ENCODE measurements at places on chromosomes 1 and 21. TPM values are rescaled to one million over a fixed set of nuclear protein-coding genes. Genes with fewer than 3 reads are reported as not detected.

- H3K4me1 ChIP-seq: peaks cover 13% of the 10 kb centered on the region
- H3K4me3 ChIP-seq: no peak overlapping the region
- no peaks in the 10 kb centered on the region for H3K36me3 ChIP-seq
- H3K27ac ChIP-seq: no peak overlapping the region
- no peak for DNase-seq
These were observed 29.5 kb upstream of the SLC44A3 start for GRCh38 chr1:94790670-94791069.

DNA sequence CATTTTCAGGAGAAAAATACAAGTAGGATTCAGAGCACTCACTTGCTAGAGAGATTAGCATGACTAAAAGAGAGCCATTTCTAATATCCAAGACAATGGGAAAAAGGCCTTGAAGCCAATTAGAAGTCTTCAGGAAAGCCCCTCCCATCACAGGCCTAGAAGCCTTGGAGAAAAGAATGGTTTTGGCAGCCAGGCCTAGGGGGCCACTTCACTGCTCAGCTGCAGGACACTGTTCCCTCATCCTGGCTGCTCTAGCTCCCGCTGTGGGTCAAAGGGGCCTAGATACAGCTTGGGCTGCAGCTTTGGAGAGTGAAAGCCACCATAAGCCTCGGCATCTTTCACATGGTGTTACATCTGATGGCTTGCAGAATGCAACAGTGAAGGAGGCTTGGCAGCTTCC lies 62.8 kb downstream of the RGS4 start:
- no peaks in the 10 kb centered on the region for H3K36me3 ChIP-seq
- H3K4me1 ChIP-seq: no peaks in the 10 kb centered on the region
- H3K4me3 ChIP-seq: no peak overlapping the region
- no peak for DNase-seq

RSPO1 gene
- total RNA-seq: 0.66 TPM

VWA5B1 gene
- not detected for total RNA-seq
